ENCODE measurements at places on chromosomes 12 and 14.

- no peak for DNase-seq
These were observed 82.9 kb downstream of the NEDD1 start for GRCh38 chr12:96989916-96990315.

DNA sequence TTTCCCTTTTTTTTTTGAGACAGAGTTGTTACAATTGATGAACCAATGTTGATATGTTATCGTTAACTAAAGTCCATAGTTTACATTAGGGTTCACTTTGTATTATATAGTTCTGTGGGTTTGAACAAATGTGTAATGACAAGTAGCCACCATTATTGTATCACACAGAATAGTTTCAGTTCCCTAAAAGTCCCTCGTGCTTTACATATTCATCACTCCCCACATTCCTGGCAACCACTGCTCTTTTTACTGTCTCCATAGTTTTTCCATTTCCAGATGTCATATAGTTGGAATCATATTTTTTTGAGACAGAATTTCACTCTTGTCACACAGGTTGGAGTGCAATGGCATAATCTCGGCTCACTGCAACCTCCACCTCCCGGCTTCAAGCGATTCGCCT, 12.5 kb downstream of the HSD17B6 start:
- no peak for DNase-seq

DNA sequence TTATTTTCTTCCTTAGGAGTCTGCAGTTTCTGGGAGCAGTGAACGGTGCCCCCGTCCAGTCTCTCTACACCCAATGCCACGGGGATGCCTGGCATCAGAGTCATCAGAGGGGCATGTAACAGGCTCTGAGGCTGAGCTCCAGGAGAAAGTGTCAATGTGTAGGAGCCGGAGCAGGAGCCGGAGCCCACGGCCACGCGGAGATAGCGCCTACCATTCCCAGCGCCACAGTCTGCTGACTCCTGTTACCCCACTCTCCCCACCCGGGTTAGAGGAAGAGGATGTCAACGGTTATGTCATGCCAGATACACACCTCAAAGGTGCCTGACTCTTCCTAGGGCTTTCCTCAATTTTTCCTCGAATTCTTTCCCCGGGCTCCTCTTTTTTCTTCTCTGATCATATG, 3.3 kb upstream of the PA2G4 start:
- no peak for DNase-seq

- DNase-seq, result peak; percentile 64
These were observed 40.1 kb downstream of the SMIM41 start for GRCh38 chr12:52119398-52120254.
